CD4-positive, CD25-positive, alpha-beta regulatory T cell (primary cell): ENCODE measurements at places on chromosomes 5 and 9. TPM values are rescaled to one million over a fixed set of nuclear protein-coding genes. Genes with fewer than 3 reads are reported as not detected.

GRCh38 chr9:2418619-2419018 lies 203.0 kb upstream of the VLDLR start:
- DNase-seq = no peak

DNA sequence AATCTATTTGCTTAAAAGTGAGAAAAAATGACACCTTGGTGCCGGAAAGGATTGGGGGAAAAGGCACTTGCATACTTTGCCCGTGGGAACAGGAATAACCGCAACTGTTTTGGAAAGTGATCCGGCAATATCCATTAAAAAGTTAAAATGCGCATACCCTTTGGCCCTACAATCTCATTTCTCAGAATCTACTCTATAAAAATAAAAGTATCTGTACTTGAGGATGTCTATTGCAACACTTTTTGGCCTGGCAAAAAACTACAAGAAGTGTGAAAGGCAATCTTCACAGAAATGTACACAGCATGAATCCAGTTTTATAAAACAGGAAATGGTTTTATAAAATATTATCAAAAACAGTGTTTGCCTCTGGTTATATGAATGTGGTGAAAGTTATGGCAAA lies 58.3 kb upstream of the NFIL3 start:
- no peak for DNase-seq

- no peak for DNase-seq
Observed at GRCh38 chr5:56534102-56534829, 281.1 kb upstream of the MAP3K1 start.

DNA sequence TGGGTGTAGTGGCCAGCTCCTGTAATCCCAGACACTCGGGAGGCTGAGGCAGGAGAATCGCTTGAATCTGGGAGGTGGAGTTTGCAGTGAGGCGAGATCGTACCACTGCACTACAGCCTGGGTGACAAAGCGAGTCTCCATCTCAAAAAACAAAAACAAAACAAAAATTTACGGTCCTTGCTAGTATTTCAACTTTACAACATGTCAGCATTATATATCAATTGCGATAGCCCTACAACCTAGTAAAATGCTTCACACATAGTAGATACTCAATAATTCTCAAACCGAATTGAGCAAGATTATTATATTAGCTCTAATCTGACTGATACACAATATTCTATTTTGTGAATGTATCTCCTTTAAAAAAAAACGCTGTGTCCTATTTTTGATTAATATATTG lies 1411.0 kb upstream of the WWC1 start:
- DNase-seq = no peak

DNA sequence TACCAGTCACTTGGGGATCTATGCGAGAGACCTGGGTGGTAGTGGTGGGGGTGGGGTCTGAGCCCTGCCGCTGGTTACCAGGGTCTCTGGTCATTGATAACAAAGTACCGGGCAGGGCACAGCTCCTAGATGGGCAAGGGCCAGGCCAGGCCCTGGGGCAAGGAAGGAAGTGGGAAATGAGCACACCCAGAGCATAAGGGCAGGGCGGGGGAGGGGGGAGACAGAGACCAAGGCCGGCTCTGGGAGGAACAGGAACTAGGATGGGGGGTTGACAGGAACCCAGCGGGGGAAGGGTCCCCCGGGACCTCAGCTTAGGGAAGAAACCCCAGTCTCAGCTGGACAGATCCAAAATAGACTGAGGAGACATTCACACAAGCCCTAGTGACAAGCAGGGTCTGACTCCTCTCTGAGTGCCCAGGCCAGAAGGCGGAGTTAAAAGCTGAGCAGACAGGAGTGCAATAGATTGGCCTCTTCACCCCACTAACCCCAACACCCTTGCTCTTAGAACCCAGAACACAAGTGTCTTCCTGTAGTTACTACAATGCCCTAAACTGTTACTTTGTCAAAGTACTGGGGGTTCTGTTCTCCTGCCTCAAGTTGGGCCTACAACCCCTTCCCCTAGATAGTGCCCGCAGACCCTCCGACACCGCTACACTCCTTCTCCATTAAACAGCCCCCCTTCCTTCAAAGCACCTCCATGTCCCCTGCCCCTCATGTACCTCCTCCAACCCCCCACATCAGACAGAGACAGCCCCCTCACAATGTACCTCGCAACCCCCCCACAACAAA lies 628 bp downstream of the ATOSB start:
- no peak for DNase-seq

- DNase-seq = no peak
Observed at GRCh38 chr5:173796721-173797495, 91.2 kb upstream of the CPEB4 start.

GPR150 gene
- 0.37 TPM for total RNA-seq

DNA sequence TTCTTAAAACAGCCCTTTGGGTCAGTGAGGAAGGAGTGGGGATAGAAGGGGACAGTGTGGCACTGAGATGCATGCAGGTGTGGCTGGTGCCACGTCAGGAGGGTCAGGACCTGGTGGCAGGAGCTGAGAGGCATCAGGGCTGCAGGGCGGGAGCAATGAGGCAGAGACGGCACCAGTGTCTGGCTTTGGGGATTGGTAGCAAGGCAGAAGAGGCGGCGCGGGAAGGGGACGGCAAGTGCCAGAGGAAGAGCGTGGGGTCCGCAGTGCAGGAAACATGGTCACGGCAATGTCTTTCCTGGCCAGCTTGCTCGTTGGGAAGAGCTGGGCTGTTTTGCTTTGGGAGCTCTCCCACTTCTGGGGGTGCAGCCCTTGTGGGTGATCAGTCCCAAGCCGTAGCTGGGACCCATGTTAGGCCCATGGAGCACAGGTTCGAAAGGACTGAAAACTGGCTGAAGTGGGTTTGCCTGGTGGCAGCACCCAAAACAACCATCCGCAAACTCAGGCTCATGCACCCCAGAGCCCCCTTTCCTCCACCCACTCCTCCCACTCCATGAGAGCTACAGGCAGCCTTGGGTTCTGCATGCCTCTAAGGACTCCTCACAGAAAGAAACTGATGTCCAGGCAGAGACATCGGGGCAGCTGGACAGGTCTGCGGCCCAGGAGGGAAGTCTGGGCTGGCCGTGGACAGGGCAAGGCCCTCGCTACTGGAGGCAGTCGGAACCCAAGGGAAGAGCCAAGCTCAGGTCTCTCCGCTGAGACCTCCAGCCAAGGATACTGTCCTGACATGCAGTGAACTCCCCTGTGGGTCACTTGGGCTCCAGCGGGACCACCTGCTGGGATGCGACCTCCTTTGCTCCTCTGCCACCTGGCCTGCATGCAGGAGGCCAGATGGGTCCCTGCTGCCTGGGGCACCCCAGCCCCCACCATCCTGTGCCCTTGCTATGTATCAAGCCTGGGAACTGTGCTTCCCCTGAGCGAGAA lies 104.4 kb downstream of the ZNF354C start:
- DNase-seq = no peak

GRCh38 chr9:97991818-97992217 lies 8.7 kb downstream of the ANP32B start:
- DNase-seq = no peak

CXCL14 gene
- not detected for total RNA-seq

- no peak for DNase-seq
Observed at GRCh38 chr5:107674655-107675054, 3.9 kb upstream of the EFNA5 start.

ZCCHC7 gene
- 43.6 TPM for total RNA-seq

PCDHA3 gene
- total RNA-seq = not detected

DNA sequence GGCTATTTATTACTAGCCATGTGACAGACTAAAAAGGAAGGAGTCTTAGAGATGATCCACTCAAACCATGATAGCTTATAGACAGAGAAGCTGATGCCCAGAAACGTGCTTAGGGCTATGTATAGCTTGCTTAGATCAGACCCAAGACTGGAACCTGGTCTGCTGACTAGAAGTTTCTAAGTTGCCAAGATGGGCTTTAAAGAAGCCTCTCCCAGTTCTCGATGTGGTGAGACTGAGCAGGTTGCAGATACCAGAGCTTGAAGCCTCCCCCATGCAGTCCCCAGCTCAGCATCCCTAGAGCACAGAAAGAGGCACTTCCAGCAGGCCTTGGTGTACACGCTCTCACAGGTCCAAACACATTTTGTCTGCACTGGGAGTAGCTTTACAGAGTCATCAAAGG lies 51.1 kb upstream of the ATP10B start:
- no peak for DNase-seq

RNF183 gene
- not detected for total RNA-seq

GRCh38 chr9:93329629-93330280 lies 121.7 kb upstream of the FAM120A start:
- no peak for DNase-seq

PCDHGC5 gene
- total RNA-seq = not detected

GRCh38 chr5:140258016-140258415 lies 44.9 kb downstream of the PFDN1 start:
- no peak for DNase-seq

DNA sequence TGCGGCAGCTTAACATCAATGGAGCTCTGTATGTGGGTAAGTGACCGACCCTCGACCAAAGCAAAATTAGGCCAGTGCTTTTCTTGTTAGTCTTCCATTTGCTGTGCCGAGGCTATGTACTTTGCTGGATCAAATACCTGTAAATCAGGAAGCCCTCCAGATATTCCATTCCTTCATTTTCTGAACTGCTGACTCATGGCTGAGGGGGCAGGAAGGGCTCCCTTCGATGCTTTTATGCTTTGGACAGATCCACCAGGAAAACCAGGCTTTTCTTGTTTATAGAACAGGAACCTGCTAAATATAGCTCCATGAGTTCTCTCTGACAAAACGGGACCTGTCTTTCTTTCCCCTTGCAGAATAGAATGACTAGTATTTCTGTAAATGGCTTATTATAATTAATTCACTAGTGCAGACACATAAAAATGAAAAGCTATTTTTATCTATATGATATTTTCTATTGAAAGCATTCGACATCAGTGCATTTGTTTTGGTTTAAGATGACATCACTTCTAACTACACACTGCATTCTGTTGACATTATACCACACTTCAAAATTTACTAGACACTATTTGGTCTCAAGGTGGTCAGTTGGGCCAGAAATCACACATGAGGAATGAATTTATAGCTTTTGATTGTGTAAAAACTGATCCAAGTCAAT lies 93.3 kb downstream of the LIFR start:
- no peak for DNase-seq

GRCh38 chr5:116370886-116371285 lies 203.7 kb downstream of the SEMA6A start:
- no peak for DNase-seq

ISL1 gene
- total RNA-seq = not detected
